ENCODE measurements at places on chromosomes 6 and 20.

DNA sequence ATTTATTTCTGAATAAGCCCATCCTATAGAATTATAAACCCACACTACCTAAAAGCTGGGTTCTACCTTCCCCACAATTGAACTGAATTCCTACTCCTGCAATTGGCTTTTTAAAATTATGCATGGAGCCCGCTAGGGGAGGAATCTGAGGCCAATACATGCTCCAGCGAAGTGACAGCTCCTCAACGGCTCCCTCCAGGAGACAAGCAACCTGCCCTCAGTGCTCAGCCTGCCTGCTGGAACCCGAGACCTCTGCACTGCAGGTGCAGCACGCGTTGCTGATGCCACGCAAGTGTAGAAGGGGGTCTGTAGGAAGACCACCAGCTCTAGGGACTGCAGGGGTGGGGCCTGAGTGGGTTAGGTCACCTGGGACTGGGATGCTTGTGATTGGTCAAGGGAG, 170.2 kb upstream of the CDYL start:
- no peak for DNase-seq

GRCh38 chr6:122868137-122868536, 79.1 kb downstream of the SMPDL3A start:
- no peak for DNase-seq

DNA sequence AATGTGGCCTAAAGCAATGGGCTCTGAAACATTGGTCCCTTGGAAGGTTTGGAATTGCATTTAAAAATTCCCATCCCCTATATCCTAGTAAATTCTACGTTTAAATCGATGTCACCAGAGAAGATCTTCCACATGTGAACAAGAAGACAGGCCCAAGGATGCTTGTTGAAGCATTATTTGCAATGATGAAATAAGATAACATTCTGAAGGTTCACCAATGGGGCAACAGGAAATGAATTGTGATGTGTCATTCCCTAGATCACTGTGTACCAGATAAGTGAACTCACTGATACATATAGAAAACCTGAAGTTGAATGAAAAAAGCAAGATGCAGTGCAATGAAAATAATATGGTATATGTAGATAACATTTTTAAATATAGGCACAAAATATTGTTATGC, 464.3 kb upstream of the BTBD3 start:
- peak; percentile 41 for DNase-seq

DNA sequence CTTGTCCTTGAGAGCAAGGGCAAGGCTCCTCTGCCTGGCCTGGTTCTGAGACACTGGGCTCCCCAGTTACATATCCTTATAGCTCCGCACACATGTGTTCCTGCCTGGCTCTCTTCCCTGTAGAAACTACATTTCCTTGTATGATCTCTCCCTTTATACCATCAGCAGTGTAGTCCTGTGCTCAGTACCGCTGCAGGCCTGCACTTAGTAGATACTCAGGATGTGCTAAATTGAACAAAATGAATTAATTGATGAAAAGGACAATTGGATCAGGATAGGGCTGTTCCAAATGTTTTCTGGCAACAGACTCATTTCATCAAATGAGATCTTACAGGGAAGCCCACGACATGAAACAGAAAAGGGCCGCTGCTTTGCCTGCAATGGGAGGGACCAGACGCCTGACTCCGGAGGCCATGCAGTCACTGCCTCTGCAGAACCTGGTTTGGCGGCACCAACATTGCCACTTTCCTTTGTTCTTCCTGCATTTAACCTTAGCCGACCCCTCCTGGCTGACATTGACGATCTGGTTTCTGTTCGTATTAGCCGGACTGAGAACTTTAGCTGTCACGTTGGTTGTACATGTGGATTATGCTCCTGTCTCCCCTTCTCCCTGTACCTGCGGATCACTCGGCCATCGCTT, 53.3 kb downstream of the CHMP4B start:
- DNase-seq = no peak

All from AG04449 (cell line).